Left colon (tissue), 2 donors: ENCODE measurements at places on chromosomes 1 and 21. TPM values are rescaled to one million over a fixed set of nuclear protein-coding genes. Genes with fewer than 3 reads are reported as not detected.
A peak's percentile ranks its signal among the peaks of the same experiment; 100 is the strongest.

GRCh38 chr21:26965040-26965906 lies 1.6 kb downstream of the ADAMTS5 start:
- DNase-seq, result no peak

DNA sequence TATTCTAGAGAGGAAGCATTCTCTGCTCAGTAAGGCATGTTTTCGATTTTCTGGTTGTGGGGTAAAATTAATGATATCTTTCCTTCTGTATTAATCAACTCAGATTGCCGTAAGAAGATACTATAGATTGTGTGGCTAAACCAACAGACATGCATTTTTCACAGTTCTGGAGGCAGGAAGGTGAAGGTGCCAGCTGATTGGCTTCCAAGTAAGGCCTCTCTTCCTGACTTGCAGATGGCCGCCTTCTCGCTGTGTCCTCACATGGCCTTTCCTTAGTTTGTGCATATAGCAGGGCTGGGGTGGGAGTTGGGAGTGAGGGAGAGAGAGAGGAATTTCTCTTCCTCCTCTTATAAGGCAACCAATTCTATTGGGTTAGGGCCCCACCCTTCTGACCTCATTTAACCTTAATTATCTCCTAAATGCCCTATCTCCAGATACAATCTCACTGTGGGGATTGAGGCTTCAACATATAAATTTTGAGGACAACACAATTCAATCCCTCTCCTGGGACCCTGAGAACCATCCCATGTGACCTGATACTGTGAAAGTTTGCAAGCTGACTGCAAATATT lies 52.3 kb upstream of the MRPS6 start:
- DNase-seq, result no peak

PPIAL4G gene
- total RNA-seq, result not detected

DNA sequence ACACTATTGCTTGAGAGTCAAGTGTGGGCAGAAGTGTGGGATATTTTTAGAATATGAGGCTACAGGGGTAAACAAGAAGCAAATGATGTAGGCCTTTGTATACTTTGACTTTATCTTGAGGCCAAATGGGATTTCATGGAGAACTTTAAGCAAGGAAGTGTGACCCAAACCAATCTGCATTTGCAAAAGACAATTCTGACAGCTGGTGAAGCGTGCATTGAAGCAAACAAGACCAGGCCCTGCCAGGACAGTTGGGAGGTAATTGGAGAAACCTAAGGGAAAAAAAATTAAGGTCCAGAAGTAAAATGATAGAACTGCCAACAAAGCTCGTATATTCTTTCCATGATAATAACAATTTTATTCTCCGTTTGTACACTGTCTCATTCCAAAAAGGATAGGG lies 168.3 kb downstream of the TM2D1 start:
- no peak for DNase-seq

COL9A2 gene
- 5.7 TPM for total RNA-seq

ATP6V1G3 gene
- not detected for total RNA-seq

DDR2 gene
- 36.9 TPM for total RNA-seq

DNA sequence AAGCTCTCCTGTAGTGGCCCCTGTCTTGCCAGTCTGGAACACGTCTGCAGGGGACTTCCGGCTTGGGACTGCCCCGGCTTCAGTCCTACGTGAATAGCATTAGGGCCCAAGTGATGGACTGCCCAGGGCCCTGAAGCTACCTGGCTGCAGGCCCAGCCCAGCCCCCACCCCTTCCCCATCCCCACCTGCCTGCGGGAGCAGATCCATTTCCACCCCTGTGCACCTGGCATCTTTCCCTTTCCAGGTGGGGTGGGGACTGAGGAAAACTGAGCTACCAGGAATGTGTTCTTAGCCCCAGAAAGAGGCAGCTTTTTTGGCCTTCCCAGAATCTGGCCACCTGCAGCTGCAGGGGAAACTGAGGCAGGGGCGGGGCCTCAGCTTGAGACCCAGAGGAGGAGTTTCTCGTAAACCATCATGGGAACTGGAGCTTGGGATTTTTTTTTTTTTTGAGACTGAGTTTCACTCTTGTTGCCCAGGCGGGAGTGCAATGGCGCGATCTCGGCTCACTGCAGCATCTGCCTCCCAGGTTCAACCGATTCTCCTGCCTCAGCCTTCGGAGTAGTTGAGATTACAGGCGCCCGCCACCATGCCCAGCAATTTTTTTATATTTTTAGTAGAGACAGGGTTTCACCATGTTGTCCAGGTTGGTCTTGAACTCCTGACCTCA lies 3.2 kb downstream of the EDN2 start:
- DNase-seq, result no peak

DNA sequence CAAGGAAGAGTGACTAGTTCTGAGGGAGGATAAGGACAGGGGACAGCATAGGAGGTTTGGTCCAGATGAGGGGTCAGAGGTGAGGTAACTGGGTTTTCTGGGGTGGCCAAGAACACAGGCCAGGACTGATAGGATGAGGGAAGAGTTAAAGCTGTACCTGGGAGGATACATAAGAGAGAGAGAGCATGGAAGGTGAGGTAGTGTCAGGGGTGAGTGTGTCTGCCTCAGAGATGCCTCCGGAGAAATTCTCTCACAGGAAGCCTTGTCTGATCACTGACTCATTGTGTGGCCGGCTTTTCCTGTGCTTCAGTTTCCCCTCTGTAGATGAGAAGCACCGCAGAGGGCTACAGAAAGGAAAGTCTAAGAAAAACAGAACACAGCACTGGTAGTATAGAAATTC lies 40.2 kb downstream of the FASLG start:
- peak; percentile 29 for DNase-seq

CR1 gene
- 2.7 TPM for total RNA-seq

HTR1D gene
- total RNA-seq, result 1.1 TPM

DNA sequence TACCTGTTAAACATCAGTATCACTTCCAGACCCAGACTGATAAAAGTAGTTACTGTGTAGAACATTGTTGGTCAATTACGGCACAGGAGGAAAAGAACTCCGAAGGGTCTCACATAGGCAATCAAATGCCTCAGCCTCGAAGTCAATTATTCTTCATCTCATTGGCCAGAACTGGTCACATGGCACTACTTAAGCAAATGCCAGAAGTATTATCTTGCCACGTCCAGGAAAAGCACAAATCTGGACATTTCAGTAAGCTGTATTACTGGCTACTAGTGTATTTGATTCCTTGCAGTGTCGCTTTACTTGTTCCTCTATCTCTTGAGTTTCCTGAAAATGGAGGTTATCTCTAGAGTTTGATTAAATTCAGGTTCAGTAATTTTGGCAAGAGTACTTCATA lies 24.4 kb downstream of the DIO1 start:
- DNase-seq, result no peak

DNA sequence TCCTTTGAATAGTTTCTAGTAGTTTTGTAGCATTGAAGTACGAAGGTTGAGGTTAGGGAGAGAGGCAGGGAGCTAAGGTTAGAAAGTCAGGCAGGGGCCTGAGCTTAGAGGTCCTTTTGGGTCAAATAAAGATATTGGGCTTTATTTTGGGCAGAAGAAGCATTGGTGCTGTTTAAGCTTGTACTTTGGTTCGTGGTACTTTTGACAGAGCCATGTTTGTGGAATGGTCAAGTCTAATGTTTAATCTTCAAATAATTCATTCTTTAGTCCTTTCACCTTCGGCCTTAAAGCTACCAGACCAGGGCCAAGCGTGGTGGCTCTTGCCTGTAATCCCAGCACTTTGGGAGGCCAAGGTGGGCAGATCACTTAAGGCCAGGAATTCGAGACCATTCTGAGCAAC lies 12.5 kb downstream of the FGGY start:
- DNase-seq, result no peak
